ENCODE measurements at places on chromosomes 1 and 21.

DNA sequence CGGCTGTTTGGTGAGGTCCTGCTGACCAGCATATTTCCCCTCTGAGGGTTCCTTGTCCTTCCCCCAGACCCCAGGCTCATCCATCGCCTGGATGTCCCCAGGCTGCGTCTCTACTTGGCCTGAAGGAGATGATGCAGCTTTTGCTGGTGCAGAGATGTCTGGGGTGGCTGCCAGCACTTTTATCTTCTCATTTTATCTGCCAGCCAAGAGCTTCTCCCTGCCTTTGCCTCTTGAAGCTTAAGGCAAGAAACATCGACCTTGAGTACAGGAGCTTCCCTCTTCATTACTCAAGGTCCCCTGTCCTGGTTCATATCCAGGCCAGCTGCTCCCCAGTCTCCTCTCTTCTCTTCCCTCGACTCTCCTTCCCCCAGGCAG, 9.2 kb upstream of the H6PD start:
- no peak for DNase-seq

DNA sequence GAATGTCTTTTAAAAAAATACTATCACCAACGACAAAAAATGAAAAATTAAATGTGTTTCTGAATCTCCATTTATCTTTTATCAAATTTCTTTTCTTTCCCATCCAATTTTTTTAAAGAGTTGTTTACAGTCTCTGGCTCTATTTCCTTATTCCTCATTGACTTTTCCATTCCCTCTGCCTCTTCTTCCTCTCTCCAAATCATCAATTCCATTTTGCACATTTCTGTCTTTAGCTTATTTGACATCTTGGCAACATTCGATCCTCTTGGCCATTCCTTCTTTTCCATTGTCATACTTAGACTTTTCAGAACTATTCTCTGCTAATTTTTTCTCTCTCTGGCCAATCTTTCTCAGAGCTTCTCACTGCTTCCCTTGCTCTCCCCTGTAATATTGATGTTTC, 497.6 kb downstream of the PLPP3 start:
- DNase-seq, result no peak

DNA sequence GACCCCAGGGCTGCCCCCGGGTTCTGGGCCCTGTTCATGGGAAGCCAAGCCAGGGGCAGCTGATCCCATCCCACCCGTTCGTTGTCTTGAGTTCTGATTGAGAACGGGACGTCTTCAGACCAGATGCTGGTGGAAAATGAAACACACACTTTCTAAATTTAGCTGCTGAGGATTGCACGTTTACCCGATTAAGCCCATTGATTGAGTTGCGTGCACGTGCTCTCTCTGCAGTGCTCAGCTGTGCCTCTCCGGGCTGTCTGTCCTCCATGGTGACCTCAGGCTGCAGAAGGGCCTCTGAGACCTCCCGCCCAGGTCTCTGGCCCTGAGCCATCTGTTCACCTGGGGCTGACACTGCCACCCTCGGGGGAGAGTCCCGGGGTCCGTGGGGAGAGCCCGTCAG, 27.0 kb upstream of the PEX10 start:
- no peak for DNase-seq

DNA sequence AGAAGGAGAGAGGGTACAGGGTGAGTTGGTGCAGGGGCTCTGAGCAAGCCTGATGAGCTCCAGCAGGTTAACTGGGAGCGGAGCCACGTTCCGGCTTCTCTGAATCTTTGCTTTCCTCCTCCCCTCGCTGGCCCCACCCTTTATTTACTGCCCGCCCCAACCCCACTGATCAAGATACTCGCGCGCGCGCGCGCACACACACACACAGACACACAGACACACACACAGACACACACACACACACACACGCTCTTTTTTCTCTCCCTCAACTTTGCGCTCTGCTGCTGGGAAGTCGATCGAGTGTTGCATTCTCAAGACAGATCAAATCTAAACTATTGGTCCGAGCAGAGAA, at the start of gene GRIK1:
Gene GRIK1, minus strand, starts transcription at position 73 of the 352 bp plus-strand sequence.
- peak; percentile 52 for DNase-seq

DNA sequence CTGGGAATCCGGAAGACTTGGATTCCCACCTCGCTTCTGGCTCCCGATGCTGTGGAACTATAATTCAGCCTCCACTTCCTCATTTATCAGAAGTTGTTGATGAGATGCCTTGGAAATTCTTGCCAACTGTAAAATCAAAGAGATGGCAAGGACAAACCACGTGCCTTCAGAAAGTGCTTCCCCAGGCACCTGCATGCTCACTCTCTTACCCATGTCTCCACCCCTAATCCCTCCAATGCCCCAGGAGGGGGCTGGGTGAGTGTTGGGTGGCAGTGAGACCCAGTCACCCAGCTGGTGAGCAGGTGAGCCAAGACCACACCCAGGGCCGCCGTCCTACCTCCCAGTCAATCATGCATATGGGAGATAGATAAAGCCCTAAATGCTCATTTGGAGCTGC, 160.8 kb downstream of the PSMG1 start:
- no peak for DNase-seq

DNA sequence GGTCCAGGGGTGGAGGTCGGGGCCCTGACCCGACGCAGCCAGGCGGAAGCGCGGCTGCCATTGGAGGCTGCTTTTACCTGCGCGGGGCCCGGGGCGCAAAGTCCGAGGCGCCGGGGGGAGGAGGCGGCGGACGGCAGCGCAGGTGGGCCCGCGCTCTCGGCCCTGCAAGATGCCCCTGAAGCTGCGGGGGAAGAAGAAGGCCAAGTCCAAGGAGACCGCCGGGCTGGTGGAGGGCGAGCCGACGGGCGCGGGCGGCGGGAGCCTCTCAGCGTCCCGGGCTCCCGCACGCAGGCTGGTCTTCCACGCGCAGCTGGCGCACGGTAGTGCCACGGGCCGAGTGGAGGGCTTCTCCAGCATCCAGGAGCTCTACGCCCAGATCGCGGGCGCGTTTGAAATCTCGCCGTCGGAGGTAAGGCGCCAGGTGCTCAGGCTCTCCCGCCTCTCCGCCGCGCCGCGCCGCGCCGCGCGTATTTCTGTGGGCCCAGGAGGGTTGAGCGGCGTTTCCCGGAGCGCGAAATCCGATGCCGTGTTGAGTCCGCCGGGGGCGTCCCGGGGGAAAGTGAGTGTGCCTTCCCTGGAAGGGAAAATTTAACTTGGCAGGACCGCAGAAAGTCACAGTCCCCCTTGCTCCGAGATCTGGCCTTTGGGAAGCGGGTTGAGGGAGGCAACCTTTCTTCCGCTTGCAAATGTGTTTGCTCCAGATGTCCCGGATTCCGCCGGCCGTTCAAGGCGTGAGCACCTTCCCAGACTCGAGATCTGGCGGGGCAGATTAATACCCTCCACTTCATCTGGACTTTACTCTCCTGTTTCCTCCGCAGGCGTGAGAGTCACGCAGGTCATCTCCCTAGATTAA, at the start of gene GIPC2:
Gene GIPC2, plus strand, starts transcription at position 41 of the 853 bp plus-strand sequence. Its CDS starts 129 bp downstream, at position 170.
- DNase-seq, result peak; percentile 23

DNA sequence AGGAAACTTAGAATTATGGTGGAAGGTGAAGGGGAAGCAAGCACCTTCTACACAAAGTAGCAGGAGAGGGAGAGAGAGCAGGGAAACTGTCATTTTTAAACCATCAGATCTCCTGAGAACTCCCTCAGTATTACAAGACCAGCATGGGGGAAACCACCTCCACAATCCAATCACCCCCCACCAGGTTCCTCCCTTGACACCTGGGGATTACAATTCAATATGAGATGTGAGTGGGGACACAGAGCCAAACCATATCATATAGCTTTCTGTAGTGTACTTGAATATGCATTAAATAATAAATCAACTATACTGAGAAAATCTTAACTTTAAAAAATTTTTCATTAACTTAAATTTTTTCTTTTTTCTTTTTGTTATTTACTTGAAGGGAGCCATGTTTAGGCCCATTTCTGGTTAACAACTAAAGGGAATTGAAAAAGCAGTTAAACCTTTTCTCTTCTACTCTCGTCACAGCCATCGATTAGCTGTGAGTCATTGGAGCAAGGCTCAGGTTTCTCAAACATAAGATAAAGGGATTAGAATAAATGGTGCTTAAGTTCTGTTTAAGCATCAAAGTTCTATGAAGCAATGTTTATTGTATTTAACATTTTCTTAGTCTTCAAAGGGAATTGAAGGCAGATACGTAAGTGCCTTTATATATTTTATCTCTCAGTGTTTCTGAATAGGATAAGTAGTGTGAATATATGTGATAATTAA, 72.2 kb upstream of the DPT start:
- DNase-seq, result peak; percentile 85

GRCh38 chr21:43917515-43918384, 52.7 kb downstream of the AGPAT3 start:
- no peak for DNase-seq

DNA sequence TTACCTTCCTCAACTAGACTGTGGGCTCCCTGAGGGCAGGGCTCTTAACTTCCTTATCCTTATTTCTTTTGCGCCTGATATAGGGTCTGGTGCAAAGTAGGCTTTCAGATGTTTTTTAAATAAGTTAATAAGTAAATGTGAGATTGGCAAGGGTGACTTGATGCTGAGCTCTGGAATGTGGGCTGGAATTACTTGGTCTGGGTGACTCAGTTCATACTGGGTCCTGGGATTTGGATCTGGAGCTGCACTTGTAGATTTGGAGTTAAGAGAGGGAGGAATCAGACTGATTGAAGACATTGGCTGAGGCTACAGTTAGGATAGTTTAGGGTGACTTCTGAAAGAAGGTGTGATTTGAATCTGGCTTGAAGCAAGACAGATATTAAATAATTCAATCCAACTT, 190.9 kb downstream of the GIPC2 start:
- no peak for DNase-seq

DNA sequence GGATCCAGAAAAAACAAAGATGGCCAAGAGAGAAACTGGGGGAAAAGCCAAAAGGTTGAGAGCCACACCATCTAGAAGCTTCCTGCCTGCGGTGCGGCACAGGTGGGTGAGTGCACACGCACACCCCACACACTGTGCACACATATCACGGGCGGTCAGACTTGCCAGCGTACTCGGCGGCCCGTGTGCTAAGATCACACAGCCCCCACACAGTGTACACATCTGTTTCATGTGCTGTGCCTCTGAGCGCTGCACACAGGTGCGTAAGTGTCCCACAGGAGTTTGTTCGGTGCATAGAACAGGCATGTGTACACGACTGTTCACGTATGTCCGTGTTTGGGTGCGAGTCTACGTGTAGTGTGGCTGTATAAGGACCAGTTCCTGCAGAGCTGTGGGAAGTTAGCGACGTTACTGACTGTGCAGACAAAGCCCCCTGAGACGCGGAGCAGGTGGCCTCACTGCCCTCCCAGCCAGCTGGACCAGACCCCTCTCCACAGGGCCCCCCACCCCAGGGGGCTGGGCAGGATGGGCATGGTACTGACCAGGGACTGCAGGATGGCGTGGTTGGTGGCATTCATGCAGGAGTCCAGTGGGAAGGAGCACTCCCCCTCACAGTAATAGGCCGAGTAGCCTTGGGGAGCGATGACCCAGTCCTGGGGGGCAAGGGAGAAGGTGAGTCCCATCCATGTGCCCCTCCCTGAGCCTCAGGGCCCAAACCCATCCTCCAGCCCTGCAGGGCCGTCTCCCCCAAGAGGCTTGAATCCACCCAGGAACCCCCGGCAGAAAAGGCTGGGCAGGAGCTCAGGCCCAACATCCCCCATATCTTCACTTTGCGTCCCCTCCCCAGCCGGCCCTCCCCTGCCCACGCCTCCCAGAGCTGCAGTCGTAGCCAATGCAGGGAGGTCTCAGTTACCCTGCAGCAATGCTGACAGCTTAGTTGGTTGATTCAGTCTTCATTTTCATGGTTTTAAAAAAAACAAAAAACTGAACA, 8.3 kb downstream of the OXCT2 start:
- DNase-seq, result no peak

- DNase-seq, result no peak
Observed at GRCh38 chr1:35120458-35121133, 41.4 kb downstream of the ZMYM1 start.

DNA sequence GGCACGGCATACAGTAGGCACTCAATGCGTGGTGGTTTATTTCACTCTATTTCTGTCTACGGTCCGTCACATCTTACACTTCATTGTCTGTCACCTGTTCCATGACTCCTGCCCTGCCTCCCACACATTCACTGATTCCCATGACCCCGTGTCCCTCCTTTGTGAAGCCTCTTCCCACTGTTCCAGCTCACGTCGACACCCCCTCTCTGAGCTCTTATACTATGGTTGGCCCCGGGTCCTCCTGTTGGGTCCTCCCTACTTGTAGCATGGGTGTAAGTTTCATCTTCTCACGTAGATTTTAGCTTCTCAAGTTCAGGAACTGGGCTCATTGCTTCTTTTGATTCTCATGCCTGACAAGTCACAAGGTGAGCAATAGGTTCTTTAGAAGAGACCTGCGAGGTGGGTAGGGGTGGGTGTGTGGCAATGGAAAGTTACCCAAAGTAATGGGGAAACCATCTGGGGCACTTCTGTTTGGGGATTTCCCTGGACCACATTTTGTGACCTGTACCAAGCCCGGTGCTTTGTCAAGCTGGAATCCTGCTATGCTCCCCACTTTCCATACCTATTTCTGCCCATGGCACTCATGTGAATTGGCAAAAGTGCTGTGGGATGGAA, 22.1 kb upstream of the IL10 start:
- no peak for DNase-seq

- no peak for DNase-seq
Observed at GRCh38 chr21:25509862-25510261, 97.4 kb downstream of the MRPL39 start.

- DNase-seq, result no peak
Observed at GRCh38 chr1:24285231-24285630, 33.9 kb upstream of the GRHL3 start.

DNA sequence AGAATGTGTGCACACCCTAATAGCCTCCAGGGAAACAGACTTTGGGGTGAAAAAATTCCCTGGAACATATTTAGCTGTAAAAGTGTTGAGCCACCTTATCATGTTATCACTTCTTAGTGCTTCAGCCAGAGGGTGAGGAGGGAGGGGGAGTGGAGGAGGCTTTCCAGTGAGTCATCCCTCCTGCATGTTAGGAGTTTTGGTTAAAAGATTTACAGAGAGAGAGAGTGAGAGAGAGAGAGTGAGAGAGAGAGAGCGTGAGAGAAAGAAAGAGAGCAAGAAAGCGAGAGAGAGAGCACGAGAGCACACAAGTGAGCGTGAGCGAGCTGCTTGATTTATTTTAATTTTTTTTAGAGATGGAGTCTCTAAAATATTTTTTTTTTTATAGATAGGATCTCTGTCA, 13.5 kb upstream of the CACNA1E start:
- DNase-seq, result no peak

GRCh38 chr1:156773607-156774006, 6.3 kb downstream of the PRCC start:
- no peak for DNase-seq

DNA sequence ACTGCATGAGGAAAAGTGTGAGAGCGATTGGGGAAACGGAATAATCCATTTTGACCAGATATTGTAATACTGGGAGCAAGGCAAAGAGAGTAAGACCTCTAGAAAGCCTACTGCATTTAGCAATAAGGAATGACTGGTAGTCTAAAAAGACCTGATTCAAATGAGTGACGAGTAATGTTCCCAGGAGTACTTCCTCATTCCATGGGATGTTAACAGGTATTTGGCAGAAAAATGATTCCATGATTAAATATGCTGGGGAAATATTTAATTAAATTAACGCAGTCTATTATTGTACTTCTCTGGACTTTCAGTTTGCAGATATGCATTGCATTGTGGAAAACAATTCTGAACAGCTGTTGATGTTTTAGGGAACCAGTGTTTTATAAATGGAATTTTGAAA, 105.5 kb downstream of the RPE65 start:
- no peak for DNase-seq

All from NCI-H146 (cell line).